ENCODE measurements at places on chromosomes 5 and 9.

- no peak for DNase-seq
These were observed 16.5 kb upstream of the TMEM171 start for GRCh38 chr5:73103870-73104299.

GRCh38 chr9:113501129-113501686 lies 37.7 kb downstream of the RGS3 start:
- no peak for DNase-seq

- no peak for DNase-seq
These were observed 25.2 kb downstream of the OCLN start for GRCh38 chr5:69517763-69518212.

- DNase-seq: no peak
These were observed 157.5 kb downstream of the MAPKAP1 start for GRCh38 chr9:125549465-125549871.

All from stimulated activated CD4-positive, alpha-beta T cell treated with anti-CD3 and anti-CD28 coated beads, Interleukin-4, amount 100 ng/mL, for 48 hours (primary cell).